ENCODE measurements at places on chromosomes 16 and 17.

DNA sequence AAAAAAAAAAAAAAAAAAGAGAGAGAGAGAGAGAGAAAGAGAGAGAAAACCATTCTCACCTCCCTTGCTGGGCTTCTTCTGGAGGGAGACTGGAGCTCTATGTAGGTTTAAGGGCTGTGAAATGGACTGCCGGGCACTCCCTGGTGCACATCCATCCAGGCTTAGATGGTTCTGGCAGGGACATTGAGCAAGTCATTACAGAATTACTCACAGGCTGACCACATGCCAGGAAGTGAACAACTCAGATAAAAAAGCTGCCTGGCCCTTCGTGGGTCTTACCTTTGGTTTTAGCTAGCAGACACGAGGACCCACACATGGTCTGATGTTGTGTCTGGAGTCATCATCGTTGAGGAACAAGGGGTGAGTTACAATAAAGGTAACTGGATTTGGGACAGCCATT is 847.4 kb upstream of the EEF2KMT start:
- H3K27me3 ChIP-seq = no peaks in the 10 kb centered on the region
- H3K4me1 ChIP-seq = no peaks in the 10 kb centered on the region
- no peaks in the 10 kb centered on the region for H3K36me3 ChIP-seq
- no peak for DNase-seq
- no peak overlapping the region for H3K4me3 ChIP-seq
- H3K27ac ChIP-seq = no peak overlapping the region

- H3K4me1 ChIP-seq = no peaks in the 10 kb centered on the region
- H3K27me3 ChIP-seq = no peaks in the 10 kb centered on the region
- DNase-seq = no peak
- H3K4me3 ChIP-seq = no peak overlapping the region
- H3K27ac ChIP-seq = no peak overlapping the region
- no peaks in the 10 kb centered on the region for H3K36me3 ChIP-seq
These were observed 217.7 kb upstream of the CDH8 start for GRCh38 chr16:62253966-62254365.

DNA sequence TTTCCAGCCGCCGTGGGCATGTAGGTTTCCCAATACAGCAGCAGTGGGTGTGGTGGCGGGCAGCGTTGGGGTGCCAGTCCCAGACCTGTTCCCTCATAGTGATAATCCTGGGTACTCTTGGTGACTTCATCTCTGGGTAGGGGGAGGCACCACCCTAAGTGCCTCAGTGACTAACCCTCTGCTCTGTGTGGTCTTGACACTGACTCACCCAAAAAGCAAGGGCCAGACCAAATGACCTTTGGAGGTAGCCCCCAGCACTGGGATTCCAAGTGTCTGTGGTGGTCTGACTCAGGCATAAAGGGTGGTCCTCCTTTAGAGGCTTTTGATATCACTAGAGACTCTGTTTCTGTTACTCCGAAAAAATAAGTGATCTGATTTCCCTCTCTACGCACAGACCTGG is 908 bp downstream of the CALB2 start:
- H3K27me3 ChIP-seq = no peaks in the 10 kb centered on the region
- H3K27ac ChIP-seq = no peak overlapping the region
- peaks cover 10% of the 10 kb centered on the region for H3K4me1 ChIP-seq
- no peak for DNase-seq

GRCh38 chr17:59332749-59333377 is 1.4 kb downstream of the YPEL2 start:
- no peak for DNase-seq
- peaks cover 33% of the 10 kb centered on the region for H3K4me1 ChIP-seq
- H3K27ac ChIP-seq = peak overlapping the region; percentile 76

DNA sequence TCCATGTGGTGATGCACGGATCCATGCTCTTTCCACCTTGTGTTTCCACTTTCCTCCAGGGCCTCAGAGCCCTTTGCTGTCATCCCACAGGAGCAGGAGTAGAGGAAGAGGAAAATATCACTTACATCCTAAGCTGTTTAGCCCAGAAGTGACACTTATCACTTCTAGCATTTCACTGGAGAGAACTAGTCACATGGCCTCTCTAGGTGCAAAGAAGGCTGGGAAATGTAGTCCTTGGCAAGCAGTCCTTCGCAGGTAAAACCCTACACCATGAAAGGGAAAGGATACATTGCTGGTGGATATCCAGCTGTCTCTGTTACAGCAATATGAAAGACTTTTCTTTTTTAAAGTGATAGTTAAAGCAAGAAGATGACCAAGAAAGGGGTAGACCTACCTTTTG is 185.9 kb downstream of the RGS9 start:
- no peaks in the 10 kb centered on the region for H3K4me1 ChIP-seq
- DNase-seq = no peak
- H3K4me3 ChIP-seq = no peak overlapping the region
- no peak overlapping the region for H3K27ac ChIP-seq
- H3K27me3 ChIP-seq = no peaks in the 10 kb centered on the region
- no peaks in the 10 kb centered on the region for H3K36me3 ChIP-seq

GRCh38 chr17:73826872-73827228 is 182.6 kb upstream of the SDK2 start:
- H3K27ac ChIP-seq = no peak overlapping the region
- no peaks in the 10 kb centered on the region for H3K27me3 ChIP-seq
- DNase-seq = no peak
- H3K36me3 ChIP-seq = no peaks in the 10 kb centered on the region
- H3K4me1 ChIP-seq = no peaks in the 10 kb centered on the region
- no peak overlapping the region for H3K4me3 ChIP-seq

DNA sequence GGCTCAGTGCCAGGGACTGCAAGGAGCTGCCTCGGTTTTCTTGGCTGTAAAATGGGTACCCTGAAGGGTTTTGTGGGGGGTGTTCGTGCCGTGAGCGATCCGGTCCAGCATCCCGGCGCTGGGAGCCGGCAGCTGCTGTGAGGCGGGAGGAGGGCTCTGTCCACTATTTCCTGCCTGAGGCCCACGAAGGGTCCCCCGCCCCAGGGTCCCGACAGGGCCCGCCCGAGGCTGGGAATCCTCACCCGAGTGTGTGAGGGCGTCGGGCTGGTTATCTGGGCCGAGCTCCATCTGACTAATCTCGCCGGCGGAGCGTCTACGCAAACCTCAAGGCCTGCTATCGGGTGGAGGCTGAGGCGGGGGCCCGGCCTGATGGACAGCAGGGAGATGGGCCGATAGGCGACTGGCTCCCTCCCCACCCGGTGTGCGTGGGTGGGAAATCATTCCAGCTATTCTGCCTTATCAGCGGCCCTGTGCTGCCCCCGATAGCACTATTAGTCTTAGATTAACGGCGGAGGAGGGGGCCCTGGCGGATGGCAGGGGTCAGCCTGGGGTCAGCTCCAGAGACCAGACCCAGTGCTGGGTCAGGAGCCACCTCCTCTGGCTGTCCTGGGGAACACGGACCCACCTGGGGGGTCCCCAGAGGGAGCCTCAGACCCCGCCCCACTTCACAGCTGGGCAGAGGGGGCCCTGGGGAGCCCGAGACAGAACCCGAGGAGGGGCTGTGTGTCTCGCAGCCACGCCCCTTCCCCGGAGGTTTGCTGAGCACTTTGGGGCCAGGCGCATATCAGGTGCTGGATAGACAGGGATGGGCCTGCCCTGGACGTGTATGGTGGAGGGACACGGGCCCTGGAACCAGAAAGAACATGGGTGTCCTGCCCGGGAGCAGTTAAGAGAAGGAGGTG is 44.7 kb downstream of the ZFPM1 start:
- no peaks in the 10 kb centered on the region for H3K4me1 ChIP-seq
- no peaks in the 10 kb centered on the region for H3K27me3 ChIP-seq
- H3K4me3 ChIP-seq = no peak overlapping the region
- no peak for DNase-seq
- no peaks in the 10 kb centered on the region for H3K36me3 ChIP-seq

GRCh38 chr16:30383521-30383920 is 1.2 kb upstream of the SEPTIN1 start:
- H3K4me3 ChIP-seq = no peak overlapping the region
- no peak for DNase-seq
- H3K4me1 ChIP-seq = peaks cover 51% of the 10 kb centered on the region
- H3K36me3 ChIP-seq = peaks cover 2% of the 10 kb centered on the region

- no peak overlapping the region for H3K27ac ChIP-seq
- no peaks in the 10 kb centered on the region for H3K36me3 ChIP-seq
- H3K4me1 ChIP-seq = peaks cover 37% of the 10 kb centered on the region
- no peaks in the 10 kb centered on the region for H3K27me3 ChIP-seq
- H3K4me3 ChIP-seq = no peak overlapping the region
These were observed 10.1 kb downstream of the GJD3 start for GRCh38 chr17:40354221-40355122.

GRCh38 chr17:1376061-1376460 is 24.0 kb downstream of the YWHAE start:
- H3K4me1 ChIP-seq = peaks cover 64% of the 10 kb centered on the region
- no peak overlapping the region for H3K4me3 ChIP-seq
- no peaks in the 10 kb centered on the region for H3K27me3 ChIP-seq
- peak overlapping the region; percentile 62 for H3K27ac ChIP-seq
- no peak for DNase-seq

DNA sequence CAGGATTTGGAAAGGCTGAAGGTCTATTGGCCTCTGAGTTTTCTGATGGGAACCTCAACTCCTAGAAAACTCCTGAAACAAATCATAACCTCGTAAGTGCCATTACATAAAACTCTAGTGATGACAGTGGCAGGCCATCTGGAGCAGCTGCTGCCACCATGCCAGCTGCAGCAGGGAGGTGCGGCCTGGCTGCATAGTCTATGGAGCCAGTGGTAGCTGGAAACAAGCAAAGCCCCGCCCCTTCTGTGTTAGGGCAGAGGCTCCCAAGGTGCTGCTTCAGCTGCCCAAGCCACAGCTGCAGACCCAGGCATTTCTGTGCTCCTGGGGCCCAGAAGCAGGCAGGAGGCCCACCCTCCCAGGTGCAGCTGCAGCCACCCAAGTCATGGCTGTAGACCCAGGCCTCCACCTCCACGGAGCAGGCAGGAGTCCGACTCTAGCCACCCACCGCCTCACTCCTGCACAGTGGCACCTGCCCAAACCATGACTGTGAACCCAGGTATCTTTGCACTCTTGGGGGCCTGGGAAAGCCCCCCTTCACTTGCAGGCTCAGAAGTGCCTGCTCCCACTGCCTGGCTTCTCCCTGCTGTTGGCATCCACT is 254.1 kb upstream of the KCNJ16 start:
- H3K27ac ChIP-seq = no peak overlapping the region
- H3K4me1 ChIP-seq = no peaks in the 10 kb centered on the region
- no peaks in the 10 kb centered on the region for H3K36me3 ChIP-seq
- no peak overlapping the region for H3K4me3 ChIP-seq
- no peak for DNase-seq

DNA sequence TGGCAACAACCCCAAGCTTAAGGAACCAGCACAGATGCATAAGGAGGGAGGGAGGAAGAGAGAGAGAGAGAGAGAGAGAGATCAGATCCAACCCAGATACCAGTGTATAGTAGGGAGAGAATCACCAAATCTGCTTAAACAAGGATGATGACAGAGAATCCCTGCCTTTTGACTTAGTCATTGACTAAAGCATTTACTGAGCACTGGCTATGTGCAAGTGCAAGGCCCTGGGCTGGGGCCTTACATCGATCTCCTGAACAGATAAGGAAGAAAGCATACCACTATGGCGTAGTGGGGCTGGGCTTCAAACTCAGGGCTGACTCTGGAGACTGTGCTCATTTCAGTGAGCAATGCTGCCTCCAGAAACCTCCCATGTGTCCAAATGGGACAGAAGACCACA is 15.8 kb downstream of the TSNAXIP1 start:
- no peak overlapping the region for H3K4me3 ChIP-seq
- no peaks in the 10 kb centered on the region for H3K4me1 ChIP-seq
- no peak for DNase-seq
- no peak overlapping the region for H3K27ac ChIP-seq
- H3K27me3 ChIP-seq = no peaks in the 10 kb centered on the region

- no peaks in the 10 kb centered on the region for H3K27me3 ChIP-seq
- peak overlapping the region; percentile 22 for H3K4me3 ChIP-seq
- peaks cover 6% of the 10 kb centered on the region for H3K36me3 ChIP-seq
- peak overlapping the region; percentile 28 for H3K27ac ChIP-seq
- peak; percentile 41 for DNase-seq
These were observed 5.4 kb downstream of the PGS1 start for GRCh38 chr17:78383725-78384471.

DNA sequence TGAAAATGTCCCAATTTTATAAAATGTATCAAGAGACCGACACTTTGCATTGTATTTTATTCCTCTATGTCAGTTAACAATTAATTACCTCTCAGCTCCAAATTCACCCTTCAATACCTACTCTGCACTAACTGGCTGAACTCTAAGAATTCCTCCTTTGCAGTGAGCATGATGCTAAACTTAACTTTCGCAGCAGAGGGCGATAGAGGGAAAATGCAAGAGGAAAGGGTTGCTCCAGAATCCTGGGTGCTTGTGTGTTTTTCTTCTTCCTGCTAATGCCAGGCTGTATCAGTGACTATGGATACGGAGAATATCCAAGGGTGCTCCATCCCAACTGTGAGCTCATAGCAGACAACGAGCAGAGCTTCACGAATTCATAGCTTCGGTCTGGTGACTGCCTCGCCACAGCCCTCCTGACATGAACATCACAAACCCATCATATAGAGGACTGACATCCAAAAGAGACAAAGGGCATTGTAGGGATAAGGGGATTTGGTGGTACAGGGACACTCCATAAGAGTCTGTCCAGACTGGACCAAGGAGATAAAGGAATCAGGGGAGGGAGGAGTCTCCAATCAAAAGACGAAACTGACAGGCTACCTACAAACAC is 172.9 kb downstream of the STX8 start:
- DNase-seq = peak; percentile 33
- H3K27ac ChIP-seq = no peak overlapping the region
- H3K36me3 ChIP-seq = no peaks in the 10 kb centered on the region
- no peak overlapping the region for H3K4me3 ChIP-seq
- no peaks in the 10 kb centered on the region for H3K4me1 ChIP-seq

DNA sequence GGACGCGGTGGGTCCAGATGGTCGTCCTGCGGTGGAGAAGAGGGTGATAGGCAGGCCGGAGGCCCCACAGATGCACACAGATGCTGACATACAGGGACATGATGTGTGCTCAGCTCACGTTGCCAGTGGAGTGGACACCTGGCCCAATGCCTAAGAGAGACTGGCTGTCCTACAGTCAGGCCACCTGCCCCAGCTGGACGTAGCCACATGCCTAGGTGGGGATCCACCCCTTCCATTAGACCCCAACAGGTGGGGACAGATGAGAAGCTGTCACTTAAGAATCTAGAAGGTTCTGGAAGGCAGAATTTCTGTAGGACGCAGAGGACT is 117.6 kb upstream of the ZNF750 start:
- no peak overlapping the region for H3K4me3 ChIP-seq
- H3K36me3 ChIP-seq = no peaks in the 10 kb centered on the region
- no peaks in the 10 kb centered on the region for H3K4me1 ChIP-seq
- no peak overlapping the region for H3K27ac ChIP-seq

All from B cell (primary cell).